ENCODE measurements at places on chromosomes 4 and X.

DNA sequence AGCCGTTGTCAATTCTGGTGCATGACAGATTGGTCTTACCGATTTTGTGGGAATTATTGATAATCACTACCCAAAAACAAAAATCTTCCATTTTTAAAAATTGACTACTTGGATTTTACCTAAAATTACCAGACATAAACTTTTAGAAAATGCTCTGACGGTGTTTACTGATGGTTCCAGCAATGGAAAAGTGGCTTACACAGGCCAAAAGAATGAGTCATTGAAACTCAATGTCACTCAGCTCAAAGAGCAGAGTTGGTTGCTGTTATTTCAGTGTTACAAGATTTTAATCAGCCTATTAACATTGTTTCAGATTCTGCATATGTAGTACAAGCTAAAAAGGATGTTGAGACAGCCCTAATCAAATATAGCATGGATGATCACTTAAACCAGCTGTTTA lies 23.0 kb upstream of the UGT2B17 start:
- ATAC-seq: no peak

GRCh38 chr4:87079967-87080366 lies 140.5 kb downstream of the KLHL8 start:
- ATAC-seq: no peak

- ATAC-seq: no peak
Observed at GRCh38 chrX:132710656-132711155, 221.9 kb upstream of the MBNL3 start.

GRCh38 chrX:12948495-12948894 lies 26.4 kb upstream of the TMSB4X start:
- no peak for ATAC-seq

DNA sequence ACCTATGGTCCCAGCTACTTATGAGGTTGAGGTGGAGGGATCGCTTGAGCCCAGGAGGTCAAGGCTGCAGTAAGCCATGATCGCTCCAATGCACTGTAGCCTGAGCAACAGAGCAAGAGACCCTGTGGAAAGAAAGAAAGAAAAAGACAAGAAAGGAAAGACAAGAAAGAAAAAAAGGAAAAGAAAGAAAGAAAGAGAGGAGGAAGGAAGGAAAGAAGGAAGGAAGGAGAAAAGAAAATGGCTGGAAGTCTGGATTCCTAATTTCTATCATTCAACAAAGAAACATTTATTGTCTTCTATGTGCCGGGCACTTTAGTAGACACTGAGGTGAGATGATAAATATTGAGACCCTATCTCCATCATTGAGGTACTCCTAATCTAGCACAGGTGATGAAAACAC lies 26.8 kb upstream of the BCORL1 start:
- no peak for ATAC-seq

DNA sequence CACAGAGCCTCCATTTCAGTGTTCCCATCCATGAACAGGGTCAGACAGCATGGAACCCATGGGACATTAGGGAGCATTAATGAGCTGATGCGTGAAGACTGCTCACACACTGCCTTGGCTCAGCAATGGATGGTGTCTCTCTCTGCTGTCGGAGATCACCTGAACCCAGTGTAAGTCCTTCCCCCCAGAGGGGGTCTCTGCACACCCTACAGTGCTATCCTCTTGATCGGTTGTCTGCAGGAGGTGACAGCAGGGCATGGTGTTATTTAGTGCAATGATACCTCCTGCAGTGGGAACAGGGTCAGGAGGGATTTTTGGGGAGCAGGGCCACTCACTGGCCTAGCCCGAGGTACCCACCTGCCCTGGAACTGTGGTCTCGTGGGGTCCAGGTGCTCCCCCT lies 25.6 kb downstream of the APELA start:
- no peak for ATAC-seq

DNA sequence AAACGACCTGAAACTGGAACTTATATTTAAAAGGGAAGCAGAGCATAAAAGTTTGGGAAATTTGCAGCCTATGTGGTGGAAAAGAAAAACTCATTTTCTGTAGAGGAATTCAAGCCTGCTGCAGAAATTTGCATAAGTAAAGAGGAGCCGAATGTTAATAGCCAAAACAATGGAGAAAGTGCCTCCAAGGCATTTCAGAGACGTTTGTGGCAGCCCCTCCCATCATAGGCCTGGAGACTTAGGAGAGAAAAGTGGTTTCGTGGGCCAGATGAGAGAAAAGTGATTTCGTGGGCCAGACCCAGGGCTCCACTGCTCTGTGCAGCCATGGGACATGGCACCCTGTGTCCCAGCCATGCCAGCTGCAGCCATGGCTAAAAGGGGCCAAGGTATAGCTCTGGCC lies 361.9 kb downstream of the PCDH19 start:
- ATAC-seq: no peak

- no peak for ATAC-seq
Observed at GRCh38 chr4:15443371-15444160, 15.7 kb downstream of the C1QTNF7 start.

DNA sequence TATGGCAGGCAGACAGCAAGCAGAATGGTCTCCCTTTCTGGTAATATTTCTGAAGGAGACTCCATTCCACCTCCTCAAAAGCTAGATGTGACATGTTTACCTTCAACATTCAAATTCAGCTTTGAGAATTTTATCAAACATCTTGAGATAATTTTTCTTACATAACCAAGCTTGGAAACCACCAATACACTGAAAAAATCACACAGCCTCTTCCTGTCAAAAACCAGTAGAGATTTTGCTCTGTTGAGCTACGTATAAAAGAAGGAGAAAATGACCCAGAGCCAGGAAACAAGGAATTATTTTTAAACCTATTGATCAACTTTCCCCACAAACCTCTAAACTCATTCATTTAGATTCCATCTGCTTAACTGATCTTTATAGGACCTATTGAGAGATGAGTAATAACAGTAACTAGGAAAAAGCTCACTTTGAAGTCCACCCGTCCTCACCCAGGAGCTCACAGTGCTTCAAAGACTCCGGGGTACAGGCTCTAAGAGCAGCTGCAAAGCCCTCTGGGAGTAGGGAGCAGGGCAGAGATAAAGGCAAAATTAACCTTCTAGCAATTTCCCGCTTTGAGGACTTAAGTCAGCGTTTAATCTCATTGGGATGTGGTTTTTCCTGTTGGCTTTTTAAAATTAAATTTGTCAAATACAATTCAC lies 318.2 kb upstream of the RASGEF1B start:
- ATAC-seq: no peak

DNA sequence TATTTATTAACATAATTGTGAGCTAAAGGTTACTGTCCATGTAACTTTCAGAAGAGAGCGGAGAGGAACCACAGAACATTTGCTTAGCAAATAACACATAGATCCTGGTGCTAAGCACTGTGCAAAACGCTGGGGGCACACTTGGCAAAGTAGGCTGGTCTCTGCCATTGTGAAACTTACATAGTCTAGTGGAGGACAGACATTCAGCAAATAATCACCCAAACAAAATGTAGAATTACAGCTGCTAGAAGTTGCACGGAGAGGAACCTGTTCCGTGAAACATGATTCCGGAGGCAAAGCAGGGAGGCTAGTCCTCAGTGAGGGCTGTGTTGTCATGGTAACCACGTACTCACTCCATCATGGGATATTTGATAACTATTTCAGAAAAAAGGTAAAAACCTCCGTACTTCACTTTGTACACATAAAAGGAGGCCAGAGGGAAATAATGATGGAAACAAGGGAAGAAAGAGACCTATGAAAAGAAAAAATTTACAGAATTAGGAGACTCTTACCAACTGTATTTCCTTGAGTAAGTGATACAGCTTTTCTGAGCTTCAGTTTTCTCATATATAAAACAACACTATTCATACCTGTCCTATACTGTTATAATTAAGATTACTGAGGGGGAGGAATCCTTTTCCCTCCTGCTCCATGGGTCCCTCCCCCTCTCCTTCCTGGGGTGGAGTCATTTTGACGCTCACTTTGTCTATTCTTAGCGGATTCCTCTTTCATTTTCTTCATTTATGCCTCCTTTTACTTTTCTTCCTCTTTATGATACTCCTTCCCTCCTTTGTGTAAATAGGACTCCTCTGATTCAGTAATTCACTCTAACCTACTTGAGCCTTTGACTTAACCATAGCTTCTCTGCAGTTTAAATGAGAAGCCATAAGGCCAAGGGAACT lies 825 bp upstream of the RASGEF1B start:
- ATAC-seq: peak; percentile 77

DNA sequence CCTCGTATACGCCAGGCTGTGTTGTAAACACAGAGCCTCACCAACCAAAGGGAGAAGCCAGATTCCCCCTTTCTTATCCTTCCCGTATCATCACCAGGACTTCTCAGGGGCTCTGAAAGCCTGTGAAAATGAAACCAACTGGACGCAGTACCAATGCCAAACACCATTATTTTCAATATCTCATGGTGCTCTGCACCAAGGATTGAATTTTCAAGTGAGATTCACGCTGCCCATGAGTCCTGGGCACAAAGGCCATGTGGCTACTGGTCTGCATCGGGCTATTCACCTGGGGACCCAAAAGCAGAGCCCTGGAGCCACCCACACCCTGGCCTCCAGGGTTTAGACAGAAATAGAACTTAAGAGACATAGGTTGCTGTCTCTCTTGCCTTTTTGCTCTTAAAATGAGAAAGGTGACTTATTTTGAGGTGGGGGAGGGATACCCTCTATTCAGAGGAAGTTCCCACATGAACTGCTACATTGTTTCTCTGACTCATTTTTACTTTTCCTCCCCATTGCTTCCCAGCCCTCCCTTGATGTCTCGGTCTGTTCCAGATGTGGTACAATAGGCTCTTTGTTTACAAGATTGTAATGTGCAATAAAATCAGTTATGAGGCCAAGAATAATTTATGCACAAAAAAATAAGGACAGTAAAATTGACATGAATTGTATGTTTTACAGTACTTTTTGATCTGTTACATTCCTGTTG lies 55.4 kb downstream of the MAML3 start:
- ATAC-seq: no peak

GRCh38 chr4:4749137-4749536 lies 110.3 kb upstream of the MSX1 start:
- ATAC-seq: no peak

DNA sequence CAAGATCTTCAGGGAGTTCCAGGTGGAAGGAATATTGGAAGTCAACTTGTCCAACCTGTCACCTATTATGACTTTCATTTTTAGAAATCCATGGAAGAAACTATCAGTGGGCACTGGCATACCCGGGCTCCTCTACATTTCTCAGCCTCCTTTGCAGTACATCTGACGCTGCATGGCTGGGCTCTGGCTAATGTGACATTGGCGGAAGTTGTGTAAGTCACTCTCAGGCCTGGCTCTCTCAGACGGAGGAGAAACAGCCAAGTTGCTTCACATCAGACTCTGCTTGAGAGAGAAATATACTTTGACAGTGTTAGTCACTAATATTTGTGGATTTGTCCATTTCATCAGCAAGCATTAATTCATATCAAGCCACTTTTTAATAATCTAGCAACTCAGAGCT lies 4.5 kb downstream of the DCHS2 start:
- no peak for ATAC-seq
